Calu3 (cell line): ENCODE measurements at places on chromosomes 13 and 19.
A peak's percentile ranks its signal among the peaks of the same experiment; 100 is the strongest.

- DNase-seq = no peak
These were observed 45.1 kb downstream of the MCF2L start for GRCh38 chr13:113013878-113014751.

- no peak for DNase-seq
These were observed 43.6 kb upstream of the MTIF3 start for GRCh38 chr13:27493981-27494380.

- no peak for DNase-seq
These were observed 485.5 kb downstream of the DIAPH3 start for GRCh38 chr13:59677966-59678814.

- no peak for DNase-seq
These were observed 7.6 kb downstream of the MEGF8 start for GRCh38 chr19:42333018-42333417.

DNA sequence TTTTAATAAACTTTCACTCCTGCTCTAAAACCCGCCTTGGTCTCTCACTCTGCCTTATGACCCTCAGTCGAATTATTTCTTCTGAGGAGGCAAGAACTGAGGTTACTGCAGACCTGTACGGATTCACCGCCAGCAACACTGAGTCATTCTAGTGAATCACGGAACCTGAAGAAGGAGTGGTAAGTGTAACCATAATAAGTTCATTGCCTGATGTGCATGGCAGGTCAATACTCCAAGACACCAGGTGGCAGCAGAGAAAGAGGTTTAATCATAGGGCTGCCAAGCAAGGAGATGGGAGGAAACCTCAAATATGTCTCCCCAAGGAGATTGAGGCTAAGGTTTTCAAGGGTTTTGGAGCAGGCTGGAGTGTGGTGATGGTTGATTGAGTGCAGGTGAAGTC is 204.3 kb upstream of the IPO5 start:
- peak; percentile 1 for DNase-seq

DNA sequence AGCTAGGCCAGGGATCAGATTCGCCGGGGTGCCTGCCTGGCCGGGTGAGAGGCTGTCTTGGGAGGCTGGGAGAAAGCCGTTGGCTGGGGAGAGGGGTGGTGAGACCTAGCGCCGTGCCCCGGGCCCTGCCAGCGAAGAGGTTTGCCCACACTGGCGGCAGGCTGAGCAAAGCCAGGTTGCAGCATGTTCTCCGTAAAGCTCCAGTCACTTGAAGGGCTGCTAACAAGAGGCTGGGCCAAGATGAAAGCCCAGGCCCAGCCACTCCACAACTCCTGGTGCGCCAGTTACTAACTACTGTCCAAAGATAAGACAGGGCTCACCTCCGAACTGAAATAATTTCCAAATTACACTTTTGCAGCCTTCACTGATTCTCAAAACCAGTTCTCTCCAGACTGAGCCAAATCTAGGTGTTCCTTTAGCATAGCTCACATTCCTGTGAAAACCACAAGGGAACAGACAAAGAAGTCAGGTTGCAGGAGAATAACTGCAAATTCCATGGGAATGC is 16.3 kb downstream of the ELAVL1 start:
- DNase-seq = no peak

DNA sequence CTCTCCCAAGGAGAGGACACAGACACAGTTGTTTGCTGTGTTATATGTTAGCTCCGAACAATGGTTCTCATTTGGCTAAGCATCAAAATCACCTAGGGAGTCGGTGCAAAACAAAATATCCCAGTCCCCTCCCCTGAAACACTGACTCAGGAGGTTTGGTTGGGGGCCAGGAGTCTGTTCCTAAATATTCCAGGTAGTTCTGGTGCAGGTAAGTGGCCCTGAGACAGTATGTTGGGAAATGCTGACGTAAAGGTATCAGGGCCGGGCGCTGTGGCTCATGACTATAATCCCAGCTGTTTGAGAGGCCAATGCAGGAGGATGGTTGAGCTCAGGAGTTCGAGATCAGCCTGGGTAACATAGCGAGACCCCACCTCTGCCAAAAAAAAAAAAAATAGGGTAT is 2.3 kb upstream of the MAP2K7 start:
- DNase-seq = no peak

DNA sequence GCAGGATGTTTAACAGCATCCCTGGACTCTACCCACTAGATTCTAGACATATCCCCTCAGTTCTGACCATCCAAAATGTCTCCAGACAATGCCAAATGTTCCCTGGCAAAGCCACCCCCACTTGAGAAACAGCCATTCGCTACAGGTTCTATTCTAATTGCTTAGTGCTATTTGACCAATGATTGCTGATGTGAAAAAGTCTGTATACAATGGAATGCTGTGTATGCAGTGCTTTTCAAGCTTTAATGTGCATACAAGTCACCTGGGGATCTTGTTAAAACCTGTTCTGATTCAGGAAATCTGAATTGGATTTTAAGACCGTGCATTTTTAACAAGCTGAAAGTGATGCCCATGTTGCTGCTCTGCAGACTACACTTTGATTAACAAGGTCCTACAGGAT is 331.8 kb upstream of the KLF12 start:
- DNase-seq = no peak

DNA sequence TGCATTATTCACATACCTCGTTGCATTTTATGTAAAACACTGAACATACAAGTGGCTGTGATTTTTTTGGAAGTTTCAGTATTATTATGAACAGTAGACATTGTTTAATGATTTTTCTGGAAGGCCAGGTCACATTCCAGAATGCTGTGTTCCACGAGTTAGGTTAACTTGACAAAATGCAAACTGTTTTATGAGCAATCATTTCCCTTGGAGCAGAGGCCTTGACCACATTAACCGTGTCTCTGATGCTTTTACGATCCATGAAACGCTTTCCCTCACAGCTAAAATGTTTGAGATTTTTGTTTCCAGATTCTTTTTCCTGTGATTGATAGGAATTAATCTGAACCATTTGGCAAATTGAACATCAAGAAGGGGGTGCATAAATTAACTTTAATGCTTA is 57.8 kb downstream of the MBNL2 start:
- no peak for DNase-seq
